ENCODE measurements at places on chromosomes 7 and 10. TPM values are rescaled to one million over a fixed set of nuclear protein-coding genes. Genes with fewer than 3 reads are reported as not detected.

DNA sequence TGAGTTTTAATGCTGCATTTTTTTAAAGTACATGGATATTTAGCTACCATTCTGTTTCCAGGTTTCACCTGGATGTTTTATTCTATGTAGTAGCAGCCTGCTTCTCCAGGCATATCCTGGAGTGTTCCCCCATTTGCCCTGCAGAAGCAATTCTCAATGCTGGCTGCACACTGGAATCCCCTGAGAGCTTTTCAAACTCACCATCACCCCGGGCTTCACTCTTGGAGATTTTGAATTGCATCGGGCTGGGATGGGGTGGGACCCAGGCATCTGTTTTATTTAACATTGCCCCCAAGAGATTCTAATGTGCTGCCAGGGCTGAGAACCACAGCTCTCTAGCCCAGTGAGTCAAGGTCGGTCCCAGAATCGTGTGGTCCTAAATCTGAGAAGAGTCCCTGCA lies 113.2 kb upstream of the MACROH2A2 start:
- no peak for DNase-seq

GRCh38 chr10:63099734-63100133 lies 33.4 kb upstream of the NRBF2 start:
- DNase-seq = no peak

GRCh38 chr10:25888627-25889026 lies 45.4 kb upstream of the MYO3A start:
- no peak for DNase-seq

DNA sequence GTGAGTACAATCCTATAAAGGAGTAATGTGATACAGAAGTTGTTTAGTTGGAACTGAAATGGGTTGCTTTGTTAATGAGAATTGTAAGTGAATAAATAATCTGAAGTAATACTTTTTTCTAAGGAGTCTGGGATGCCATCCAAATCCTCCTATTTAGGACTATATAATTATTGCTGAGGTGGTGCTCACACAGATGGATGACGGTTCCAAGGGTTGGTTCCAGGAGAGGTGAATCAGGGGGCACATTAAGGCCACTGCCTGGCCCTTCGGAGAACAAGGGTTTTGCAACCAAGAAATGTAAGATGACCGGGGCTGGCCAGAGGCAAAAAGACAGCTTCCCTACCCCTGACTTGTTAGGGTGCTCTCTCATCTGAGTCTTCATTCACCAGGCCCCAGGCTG lies 352.7 kb downstream of the PHTF2 start:
- DNase-seq = peak; percentile 98

DNA sequence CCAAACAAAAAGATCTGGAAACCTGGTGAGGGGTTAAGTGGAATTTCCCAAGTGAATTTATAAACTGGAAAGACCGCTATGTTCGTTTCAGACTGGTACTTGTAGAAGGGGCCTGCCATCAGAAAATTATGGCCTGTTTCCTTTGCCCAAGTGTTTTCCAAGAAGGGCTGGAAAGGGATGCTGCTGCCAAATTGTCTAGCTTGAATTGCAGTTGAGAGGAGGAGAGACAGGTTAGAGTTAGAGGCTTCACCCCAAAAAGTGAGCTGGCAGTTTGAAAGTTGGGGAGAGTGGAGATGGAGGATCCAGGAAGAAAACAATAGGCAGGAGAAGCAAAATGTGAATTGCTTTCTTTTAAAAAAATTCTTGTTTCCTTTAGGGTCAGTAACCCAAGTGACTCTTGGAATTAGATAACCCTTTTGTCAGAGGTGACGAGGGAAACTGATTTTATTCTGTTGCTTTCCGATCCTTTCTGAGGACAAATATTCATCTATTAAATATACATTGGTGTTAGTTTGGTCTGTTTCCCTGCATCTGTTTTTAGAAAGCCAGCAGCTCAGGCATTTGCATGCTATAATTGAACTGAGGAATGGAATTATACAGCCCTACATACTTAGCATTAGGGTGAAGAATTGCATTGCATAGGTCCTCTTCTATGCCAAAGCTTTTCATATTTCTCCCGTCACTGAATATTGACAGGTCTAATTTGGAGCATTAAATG lies 82.5 kb upstream of the PRR15 start:
- DNase-seq = no peak

Gene ZNF777
- total RNA-seq = 9.9 TPM

DNA sequence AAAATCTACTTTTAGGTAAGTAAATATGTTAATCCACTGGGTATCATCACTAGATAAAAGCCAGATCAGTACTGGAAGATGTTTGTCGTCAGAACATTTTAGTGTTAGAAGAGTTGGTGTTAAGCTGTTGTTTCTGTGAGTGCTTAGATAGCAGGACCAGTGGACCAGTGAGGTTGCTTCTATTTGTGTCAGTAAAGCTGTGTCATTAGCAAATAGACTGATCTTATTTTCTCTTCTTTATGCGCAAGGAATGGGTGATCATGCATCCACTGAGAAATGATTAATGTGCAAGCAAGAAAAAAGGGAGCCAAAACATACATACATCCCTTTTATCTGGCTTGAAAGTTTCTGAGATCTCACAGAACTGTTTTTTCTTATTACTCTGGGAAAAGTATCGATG lies 42.6 kb downstream of the EXOC4 start:
- DNase-seq = no peak

- no peak for DNase-seq
Observed at GRCh38 chr10:63752318-63752717, 231.1 kb downstream of the REEP3 start.

GRCh38 chr10:44969854-44970253 lies 8.8 kb downstream of the DEPP1 start:
- DNase-seq = no peak

DNA sequence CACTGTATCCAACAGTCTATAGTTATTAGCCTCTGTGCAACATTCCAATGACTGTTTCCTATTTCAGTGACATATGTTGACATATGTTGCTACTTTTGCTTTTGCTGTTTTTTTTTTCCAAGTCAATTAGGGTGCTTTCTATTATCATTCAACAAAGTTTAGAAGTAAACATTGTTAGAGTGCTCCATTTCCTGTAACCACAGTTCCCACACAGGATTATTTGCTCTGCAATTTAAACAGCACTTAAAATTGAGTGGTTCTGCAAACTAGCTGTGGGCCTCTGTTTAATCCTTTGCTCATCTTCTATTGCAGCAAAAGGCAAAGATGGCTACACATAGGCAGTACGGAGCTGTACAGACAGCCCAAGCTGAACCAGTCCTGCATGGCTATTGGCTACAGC lies 46.5 kb upstream of the PTN start:
- DNase-seq = peak; percentile 6

DNA sequence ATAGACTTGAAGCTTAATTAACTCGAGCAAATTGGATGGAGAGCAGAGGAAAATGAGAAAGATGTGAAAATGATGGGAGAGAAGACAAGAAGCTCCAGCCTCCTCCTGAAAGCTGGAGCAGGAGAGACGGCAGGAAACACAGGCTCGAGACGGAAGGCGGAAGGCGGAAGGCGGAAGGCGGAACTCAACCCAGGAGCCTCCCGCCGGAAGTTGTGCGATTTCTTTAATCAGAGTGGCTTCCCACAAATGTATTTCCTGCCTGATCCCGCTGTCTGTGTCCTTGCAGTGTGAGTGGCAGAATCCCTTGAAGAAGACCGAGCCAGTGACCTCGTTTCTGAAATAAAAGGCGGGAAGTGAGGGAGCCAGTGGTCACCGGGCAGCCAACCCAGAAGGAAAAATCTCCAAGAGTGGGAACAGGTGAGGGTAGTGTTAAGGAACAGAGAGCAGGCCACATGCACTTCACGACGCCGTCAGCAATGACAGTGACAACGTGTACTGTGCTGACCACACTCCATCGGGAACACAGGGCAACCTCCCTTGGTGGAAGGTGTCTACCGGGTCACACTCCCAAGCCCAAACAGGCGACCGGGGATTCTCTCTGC lies 117.0 kb upstream of the RNF32 start:
- DNase-seq = no peak

DNA sequence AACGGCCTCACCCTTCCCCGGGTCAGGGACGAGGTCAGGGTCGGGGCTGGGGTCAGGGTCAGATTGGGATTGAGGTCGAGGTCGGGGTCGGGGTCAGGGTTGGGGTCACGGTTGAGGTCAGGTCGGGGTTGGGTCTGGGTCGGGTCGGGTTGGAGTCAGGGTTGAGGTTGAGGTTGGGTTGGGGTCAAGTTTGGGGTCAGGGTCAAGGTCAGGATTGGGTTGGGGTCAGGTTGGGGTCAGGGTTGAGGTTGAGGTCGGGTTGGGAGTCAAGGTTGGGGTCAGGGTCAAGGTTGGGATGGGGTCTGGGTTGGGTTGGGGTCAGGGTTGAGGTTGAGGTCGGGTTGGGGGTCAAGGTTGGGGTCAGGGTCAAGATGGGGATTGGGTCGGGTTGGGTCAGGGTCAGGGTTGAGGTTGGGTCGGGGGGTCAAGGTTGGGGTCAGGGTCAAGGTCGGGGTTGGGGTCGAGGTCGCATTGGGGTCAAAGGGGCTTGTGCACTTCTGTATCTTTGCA lies 131.4 kb downstream of the VIPR2 start:
- no peak for DNase-seq

DNA sequence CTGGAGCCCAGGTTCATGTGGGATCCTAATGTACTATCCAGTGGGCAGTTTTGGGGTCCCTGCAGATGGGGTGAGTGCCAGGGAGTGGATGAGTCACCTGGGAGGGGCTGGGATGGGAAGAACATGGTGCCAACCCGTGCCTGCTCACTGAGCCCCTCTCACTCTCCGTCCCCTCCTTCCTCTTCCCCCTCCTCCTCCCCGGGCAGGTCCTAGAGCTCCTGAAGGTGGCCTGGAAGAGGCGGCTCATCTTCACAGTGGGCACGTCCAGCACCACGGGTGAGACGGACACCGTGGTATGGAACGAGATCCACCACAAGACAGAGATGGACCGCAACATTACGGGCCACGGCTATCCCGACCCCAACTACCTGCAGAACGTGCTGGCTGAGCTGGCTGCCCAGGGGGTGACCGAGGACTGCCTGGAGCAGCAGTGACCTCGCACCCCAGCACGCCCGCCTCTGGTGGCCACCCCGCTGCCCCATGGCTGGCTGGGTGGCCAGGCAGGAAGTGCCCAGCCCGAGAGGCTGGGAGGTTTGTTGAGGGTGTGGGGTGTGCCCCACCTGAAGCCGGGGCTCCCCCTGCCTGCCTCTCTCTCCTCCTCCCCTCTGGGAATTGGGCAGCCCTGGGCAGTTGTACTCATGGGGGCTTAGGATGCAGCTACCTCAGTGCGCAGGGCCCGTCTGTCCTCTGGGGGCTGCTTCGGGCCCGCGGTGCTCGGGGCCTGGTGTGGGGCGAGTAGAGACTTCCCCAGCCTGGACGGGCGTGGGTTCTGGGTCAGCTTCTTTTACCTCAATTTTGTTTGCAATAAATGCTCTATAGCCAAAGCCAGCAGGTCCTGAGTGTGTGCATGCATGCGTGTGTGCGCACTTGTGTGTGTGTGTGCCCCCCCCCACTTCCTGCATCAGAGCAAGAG lies 4.9 kb upstream of the UPK3B start:
- no peak for DNase-seq

DNA sequence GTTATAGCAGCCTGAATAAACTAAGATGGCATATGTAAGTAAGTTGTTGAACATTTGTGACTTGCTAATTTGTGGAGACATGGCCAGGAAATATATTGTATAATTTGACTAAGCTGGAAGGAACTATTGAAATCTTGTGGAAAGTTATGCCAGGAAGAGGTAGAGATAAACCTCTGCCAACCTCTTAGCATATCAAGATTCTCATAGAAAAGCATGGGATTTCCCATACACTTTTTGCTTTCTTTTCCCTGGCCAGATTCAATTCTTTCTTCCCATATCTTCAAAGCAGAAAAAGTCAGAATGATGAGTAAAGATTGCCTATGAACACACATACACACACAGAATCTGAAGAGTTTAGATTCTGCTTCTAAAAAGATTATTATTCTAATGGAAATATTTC lies 216.2 kb downstream of the SEMA3D start:
- no peak for DNase-seq

DNA sequence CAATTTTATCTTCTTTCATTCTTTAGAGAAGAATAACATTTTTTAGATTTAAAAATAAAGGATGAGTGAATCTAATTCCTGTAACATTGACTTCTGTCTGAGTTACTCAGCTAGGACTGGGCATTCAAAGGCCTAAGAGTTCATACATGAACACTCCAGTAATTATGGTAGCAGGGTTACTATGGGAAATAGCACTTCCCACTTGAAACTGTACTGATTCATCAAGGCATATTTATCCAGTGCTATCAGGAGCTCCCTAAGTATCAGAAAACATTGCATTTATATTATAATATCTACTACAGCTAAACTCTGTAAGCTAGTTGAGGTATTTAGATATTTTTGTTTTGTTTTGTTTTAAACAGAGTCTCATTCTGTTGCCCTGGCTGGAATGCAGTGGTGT lies 41.8 kb downstream of the NDUFB2 start:
- DNase-seq = no peak

- peak; percentile 68 for DNase-seq
Observed at GRCh38 chr10:118241229-118242137, 100.6 kb downstream of the FAM204A start.

GRCh38 chr10:105538874-105539273 lies 897.8 kb downstream of the SORCS3 start:
- no peak for DNase-seq

DNA sequence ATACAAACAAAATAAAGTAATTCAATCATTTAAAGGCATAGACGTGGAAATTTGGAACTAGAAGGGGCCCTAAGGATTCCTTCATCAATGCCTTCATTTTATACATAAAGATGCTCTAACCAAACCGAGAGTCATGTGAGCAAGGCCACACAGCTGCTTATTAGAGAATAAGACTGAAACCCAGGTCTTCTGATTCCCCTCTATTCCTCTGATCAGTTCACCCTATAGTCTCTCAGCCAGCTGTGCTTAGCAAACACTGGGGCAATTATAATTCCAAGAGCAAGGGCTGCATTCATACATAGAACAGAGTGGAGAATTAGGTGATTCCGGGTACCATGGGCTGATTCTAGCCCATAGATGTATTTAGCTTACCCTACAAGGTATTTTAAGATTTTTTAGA lies 9.7 kb upstream of the XPNPEP1 start:
- DNase-seq = no peak

GRCh38 chr7:50562136-50562535 lies 3.1 kb downstream of the DDC start:
- no peak for DNase-seq

- DNase-seq = no peak
Observed at GRCh38 chr10:28453926-28454325, 79.0 kb upstream of the WAC start.

DNA sequence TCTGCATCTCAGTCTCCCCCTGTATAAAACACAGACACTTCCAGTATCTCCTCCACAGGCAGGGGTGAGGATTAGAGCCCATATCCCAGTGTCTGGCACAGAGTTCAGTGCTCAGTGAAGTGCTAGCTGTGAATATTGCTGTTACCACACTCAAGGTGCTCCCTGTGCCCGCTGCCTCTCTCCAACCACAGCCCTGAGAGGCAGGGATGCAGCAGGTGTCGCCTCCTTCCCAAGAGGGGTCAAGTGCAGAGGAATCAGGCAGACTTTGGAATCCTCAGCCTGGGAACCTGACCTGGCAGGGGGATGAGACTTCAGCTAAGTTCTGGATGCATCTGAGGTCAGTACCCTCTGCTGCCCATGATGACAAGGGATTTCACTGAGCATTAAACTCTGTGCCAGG lies 163.1 kb downstream of the GFRA1 start:
- DNase-seq = no peak
